Cerebellar cortex (tissue), 1 donor: ENCODE measurements at places on chromosomes 13 and 19.

DNA sequence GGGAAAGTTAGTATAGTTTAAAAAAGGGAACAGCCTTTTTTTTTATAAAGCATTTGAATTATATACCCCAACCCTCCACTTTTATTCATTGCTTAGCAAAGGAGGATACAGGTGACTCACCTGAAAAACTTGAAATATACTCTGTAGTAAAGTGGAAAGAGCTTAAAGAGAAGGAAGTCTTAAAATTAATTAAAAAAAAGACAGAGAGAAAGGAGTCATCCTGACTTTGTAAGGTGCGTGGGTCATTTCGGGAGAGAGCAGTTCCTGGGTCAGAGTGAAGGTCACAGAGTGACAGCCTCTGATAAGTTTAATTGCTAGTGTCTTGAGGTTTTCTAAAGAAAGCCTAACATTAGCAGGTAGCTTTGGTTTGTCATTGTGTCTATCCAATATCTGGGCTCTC, 310.3 kb downstream of the KLF5 start:
- DNase-seq, result no peak

DNA sequence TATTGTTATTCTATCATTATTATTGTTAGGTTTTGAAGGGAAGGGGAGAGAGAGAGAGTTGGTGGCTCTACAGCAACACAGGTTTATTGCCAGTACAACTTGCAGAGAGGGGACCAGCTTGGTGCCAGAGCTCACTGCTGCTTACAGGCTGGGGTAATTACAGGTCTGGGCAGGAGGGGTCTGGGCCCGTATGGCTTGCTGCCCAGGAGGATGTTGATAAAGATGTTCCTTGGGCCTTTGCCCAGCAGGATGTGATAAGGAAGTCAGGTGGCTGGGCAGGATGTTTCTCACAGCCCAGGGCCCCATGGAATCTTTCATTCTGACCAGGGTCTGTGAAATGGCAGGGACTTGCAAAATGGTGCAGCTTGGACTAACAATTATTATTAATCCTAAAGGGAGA, 64.2 kb upstream of the ZNF599 start:
- no peak for DNase-seq

DNA sequence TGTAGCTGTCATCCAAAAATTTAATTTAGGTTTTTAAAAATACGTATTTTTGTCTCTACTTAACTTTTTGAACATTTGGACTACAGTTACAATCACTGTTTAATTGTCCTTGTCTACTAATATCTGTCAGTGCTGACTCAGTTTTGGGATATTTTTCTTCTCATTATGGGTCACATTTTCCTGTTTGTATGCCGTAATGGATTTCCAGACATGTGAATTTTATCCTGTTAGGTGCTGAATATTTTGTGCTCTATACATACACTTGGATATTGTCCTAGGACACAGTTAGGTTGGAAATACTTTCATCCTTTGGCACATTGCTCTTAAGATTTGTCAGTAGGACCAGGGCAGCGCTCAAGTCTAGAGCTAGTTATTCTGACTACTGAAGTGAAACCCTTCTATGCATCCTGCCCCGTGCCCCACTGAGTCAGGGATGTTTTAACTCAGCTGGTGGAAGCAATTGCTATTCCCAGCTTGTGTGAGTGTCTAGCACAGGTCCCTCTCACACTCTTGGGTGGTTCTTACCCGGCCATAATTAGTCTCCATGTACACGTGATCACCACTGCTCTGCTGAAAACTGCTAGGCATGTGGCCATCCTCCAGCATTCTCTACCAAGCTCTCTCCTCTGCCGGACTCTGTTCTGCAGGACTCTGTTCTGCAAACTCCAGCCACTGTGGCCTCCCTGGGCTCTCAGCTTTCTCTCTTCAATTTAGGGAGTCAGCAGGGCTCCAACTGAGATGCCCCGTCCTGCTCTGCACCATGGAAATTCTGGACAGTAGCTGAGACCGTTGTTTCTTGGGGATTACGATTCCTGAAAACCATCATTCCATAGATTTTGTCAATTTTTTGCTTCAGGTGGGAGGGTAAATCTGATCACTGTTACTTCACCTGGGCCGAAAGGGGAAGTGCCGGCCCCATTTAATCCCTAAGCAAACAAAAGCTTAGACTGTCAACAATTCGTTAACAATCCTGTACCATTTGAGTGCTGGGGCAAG, 11.1 kb downstream of the PROZ start:
- DNase-seq, result no peak

DNA sequence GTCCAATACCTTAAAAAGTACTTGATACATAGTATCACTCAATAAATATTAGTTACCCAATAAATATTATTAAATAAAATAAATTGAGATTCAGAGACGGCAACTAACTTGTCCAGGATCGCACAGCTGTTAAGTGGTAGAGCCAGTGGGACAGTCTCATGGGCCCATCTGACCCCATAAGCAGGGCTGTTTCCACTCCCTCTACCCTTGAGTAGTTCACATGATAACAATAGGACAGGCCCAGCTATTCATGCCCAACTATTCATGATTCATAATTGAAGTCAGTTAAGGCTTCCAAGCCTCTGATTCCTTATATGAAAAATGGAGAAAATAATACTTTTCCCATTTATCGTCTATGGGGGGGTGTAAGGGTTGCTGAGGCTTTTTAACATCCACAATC, 78.2 kb downstream of the C13orf42 start:
- DNase-seq, result no peak

- peak; percentile 68 for DNase-seq
These were observed 18.2 kb downstream of the IL17D start for GRCh38 chr13:20721454-20722357.

GRCh38 chr13:35953537-35954206, 177.5 kb downstream of the DCLK1 start:
- peak; percentile 99 for DNase-seq

GRCh38 chr19:54129617-54129996, 8.0 kb upstream of the CNOT3 start:
- DNase-seq, result no peak

DNA sequence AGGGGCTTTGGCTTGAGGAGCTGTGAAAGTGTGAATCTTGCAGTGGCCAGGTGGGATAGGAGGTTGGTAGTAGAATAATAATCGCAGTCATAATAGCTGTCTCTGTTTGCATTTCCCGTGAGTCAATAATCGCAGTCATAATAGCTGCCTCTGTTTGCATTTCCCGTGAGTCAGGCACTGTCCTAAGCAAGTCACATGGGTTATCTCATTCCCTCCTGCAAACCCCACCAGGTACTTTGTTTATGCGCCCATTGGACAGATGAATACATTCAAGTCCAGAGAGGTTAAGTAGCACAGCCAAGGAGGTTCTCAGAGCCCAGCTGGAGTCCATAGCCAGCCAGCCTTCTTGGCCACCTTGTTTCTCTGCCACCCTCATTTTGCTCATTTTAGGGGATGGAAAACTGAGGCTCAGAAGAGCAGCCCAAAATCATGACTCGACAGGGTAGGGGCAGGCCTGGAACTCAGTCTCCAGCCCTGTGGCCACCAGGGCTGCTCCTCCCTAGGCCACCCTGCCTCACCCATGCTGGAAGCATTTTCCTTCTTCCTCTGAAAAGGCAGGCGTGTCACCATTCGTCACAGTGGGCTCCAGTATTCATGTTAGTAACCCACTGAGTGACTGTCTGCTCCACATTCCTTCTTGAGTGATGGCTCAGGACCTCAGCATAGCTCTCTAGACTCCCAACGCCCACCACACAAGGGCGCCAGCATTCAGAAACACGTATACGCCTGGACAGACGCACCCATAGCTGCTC, 206.2 kb downstream of the URI1 start:
- DNase-seq, result no peak

DNA sequence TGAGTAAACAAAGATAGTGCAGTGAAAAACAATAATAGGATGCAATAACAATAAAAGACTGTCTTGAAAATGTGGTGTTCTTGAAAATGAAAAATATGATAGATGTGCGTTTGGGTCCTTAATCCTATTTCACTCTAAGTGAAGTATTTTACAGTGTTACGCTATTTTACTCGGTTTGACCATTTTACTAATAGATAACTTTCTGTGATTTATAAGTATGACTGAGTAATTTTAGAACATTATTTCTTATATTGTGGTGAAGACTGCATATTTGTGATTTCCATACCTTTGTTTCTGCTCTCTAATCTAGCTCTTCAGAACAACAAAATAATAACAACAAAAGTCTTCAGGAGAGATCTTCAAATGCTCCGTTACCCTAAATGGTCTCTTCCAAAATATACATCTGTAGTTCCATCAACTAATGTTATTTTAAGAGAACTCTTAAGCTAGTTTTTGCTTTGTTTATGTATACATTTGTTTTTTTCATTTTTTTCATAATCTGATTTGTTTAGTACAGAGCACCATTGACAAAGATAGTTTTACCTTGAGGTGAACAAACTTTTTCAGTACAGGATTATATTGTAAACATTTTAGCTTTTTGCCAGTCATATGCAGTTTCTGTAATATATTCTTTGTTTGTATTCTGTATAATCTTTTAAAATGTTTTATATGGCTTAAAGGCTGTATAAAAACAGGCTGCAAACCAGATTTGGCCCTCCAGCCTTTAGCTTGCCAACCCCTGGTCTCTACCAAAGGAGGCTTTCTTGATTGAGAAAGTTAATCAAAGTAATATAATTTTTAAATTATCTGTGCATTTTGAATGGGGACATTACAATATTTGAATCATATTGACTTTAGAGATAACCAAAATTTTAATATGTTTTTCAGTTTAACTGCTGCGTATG, 1572.7 kb upstream of the PRR20A start:
- no peak for DNase-seq

GRCh38 chr13:29486551-29486950, 108.9 kb downstream of the SLC7A1 start:
- DNase-seq, result no peak

GRCh38 chr19:43934985-43935708, at the start of gene ZNF45:
TSS of gene ZNF45 (minus strand) at chr19:43935282. CDS start at chr19:43922185, 13,097 bp downstream.
- peak; percentile 95 for DNase-seq

DNA sequence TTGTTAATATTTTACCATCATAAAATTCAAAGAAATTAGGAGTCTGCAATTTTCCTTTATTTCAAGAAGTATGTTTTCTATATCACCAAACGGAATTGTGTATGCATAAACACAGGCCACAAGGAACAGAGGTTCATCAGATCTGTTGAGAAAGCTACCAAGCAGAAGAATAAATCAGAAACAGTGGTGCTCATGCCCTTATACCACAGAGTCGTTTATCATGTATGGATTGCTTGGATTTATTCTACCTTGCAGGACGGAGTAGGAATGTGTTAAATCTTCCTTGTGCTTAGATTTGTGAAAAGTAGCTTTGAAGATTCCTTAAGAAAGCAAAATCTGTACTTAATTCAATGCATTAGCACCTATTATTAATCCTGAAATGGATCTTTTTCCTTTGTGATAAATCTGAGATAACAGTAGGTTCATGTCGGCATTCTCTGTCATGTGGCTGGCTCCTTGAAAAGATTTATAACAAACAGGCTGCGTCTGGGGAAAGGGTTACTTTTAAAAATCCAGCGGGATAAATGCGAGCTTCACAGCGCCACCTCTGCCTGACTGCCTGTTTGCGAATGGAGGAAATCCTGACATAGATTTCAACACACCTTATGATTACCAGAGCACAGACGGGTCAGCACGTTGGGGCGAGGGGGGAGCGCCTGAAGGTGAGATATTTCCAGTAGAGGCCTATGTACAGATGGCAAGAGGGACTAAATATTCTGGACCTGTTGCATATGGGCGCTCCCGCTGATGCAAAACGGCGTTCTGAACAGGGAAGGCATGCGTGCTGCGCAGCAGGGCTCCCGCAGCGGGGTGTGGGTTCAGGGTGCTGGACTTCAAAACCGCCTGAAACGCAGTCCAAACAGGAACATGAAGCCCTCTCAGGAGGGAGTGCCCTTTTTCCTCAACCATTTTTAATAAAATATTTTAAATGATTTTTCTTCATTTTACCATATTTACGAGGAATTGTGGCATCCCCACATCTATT, 445.5 kb upstream of the SGCG start:
- DNase-seq, result no peak

GRCh38 chr19:11927227-11927626, 2.3 kb downstream of the ZNF700 start:
- DNase-seq, result no peak
